Esophagus muscularis mucosa (tissue), 4 donors: ENCODE measurements at places on chromosomes 12 and 14.

DNA sequence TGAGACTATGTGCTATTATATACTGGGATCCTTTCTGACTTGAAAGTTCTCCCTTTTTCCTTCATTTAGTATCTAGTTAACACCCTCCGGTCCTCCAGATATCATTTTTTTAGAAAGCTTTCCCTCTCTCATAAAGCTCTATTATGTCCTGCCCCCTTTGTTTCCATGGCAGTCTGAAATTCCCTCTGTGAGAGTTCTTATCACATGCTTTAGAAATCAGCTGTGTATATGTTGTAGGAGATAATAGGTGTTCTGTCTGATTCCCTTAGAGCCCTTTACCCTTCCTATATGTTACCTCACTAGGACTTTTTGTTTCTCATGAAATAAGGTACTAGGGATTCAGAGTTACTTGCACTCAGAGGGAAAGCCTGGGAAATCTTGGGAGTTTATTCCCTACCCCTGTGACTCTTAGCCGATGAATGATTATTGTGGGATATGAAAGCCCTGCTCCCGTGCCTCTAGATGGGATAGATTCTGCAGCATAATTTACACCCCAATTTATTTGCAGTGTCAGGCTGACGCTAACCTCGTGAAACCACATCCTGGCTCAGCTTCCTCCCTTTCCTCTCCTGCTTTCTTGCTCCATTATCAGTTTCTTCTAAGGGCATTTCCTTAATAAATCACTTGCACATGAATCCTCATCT is 448.4 kb downstream of the MDGA2 start:
- DNase-seq, result no peak

DNA sequence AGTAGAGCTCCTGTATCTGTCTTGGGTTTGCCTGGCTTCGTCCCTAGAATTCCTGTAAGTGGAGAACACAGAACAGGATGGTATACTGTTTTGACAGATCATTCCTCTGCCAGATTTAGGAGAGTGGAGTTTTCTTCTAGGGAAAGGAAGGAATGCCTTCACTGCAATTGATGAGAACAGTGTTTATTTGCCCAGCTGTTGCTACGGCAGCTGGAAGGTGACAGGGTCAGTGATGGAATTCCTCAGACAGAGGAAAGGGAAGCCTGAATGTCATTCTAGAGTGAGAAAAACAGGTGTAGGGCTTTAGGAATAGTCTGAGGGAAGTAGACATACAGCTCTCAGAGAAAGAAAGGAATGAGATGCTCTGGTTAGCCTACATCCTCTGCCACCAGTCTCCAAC is 11.7 kb downstream of the CSRNP2 start:
- DNase-seq, result no peak

- no peak for DNase-seq
These were observed 2.6 kb downstream of the GPR68 start for GRCh38 chr14:91241863-91242262.

DNA sequence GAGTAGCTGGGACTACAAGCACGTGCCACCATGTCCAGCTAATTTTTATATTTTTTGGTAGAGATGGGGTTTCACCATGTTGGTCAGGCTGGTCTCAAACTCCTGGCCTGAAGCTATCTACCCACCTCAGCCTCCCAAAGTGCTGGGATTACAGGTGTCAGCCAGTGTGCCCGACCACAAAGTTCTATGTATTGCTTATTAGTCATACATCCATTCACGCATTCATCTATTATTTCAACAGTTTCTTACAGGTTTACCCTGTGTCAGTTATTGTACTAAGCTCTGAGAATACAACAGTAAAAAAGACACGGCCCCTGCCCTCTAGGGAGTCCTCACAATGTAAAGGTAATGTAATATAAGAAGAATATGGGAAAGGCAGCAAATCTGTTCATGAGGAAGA is 188.9 kb upstream of the BTG1 start:
- DNase-seq, result no peak

GRCh38 chr12:53575502-53576249 is 50.5 kb downstream of the ATF7 start:
- DNase-seq, result no peak

DNA sequence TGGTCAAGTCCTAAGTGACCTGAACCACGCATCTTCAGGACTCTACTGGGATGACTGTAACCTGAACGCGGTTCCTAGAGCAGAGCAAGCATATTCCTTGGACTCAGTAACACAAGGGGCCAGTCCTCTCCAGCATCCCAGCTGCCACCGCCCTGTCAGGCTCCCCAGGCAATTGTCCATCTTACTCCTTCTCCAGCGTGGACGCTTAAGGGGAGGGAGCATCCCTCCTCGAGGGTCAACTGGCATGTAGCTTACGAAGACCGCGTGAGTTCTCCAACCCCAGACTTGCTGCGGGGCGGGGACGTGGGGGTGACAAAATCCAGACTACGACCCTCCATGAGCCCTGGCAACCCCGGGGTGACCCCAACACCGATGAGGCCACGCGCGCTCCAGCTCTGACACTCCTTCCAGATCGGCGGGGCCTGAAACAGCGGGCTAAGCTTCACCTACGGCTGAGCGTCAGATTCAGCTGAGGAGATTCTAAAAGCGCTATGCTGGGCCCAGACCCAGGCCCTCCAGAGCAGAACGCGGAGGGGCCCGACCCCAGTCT is 846 bp upstream of the MTHFD1 start:
- DNase-seq, result no peak

- DNase-seq, result no peak
These were observed 41.9 kb downstream of the PELI2 start for GRCh38 chr14:56160088-56160487.

DNA sequence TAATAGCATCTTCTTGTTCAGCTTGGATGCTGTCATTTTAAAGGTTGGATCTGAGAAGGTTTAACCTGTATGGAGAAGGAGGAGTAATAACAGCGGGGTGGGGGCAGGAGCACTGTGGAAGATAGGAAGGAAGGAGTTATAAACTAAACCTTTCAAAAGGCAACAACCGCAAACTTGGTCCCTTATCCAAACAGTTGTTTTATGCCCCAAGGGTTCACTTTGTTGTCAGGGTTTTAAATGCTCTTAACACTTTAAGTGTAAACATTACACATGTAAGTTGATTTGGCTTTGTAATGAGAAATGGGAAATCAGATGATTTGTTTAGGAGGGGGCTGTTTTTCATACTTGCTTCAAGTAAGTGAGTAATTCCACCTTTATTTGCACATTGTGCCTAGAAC is 3.0 kb downstream of the NPAS3 start:
- no peak for DNase-seq

- DNase-seq, result peak; percentile 98
These were observed 128.0 kb downstream of the RFLNA start for GRCh38 chr12:124422570-124423523.

DNA sequence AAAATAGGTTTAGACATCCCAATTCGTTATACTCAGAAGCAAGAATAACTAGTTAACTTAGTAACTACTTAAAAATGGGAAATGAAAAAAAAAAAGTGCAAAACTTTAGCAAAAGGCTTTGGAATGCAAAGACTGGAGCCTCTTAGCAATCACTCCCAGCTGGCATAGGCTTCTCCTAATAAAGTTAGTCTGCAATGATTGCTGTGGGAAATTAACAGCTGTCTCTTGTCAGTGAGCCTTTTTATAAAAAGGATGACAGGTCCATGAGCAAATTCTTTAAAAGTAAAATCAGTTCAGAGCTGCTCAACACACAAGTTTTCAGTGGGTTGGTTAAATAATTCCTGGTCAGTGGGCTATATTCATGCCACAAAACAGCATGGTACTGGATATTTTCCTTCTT is 7.4 kb upstream of the SYCP3 start:
- no peak for DNase-seq

- no peak for DNase-seq
These were observed 26.8 kb downstream of the AMN start for GRCh38 chr14:102949062-102949800.

GRCh38 chr12:30882706-30883105 is 43.8 kb upstream of the TSPAN11 start:
- no peak for DNase-seq

- no peak for DNase-seq
These were observed 22.2 kb downstream of the A2ML1 start for GRCh38 chr12:8844665-8845064.

- DNase-seq, result no peak
These were observed at the start of gene ATP2B1 for GRCh38 chr12:89708565-89709156. ATP2B1 (minus strand) TSS chr12:89708838; CDS start chr12:89655886, 52,952 bp downstream.

DNA sequence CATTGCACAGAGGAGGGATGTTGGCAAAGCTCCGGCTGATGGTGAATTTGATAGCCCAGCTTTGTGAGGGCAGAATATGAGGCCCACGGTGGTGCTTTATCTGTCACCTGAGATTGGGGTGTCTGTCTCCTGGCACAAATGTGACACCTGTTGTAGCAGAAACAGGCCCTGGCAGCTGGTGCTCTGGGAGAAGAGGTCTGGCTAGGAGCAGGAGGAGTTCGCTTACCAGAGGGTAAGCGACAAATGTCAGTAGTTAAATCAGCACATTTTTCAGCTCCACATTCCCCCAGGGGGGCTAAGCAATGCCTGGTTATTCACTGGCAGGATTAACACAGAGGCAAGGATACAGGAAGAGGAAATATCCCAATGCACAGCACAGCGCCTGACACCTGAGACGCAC is 71.1 kb downstream of the B4GALNT3 start:
- no peak for DNase-seq

DNA sequence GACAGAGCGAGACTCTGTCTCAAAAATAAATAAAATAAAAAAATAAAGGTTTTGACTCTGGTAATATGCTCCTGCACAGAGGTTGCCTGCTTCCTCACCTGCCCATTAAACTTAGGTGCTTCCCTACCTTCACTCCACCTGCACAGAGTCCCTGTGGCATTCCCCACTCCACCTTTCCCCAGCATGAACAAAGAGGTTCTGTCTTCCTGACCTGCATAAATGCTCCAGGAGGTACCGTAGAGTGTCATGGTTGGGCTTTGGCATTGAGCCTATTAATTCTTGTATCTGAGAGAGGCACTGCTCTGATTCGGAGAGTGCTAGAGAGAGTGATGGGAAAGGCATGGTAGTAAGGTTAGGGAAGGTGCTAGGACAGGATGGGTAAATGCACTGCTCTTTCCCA is 6.3 kb downstream of the ARHGAP9 start:
- DNase-seq, result no peak

- DNase-seq, result no peak
These were observed 76.3 kb upstream of the NOS1 start for GRCh38 chr12:117437516-117438255.

DNA sequence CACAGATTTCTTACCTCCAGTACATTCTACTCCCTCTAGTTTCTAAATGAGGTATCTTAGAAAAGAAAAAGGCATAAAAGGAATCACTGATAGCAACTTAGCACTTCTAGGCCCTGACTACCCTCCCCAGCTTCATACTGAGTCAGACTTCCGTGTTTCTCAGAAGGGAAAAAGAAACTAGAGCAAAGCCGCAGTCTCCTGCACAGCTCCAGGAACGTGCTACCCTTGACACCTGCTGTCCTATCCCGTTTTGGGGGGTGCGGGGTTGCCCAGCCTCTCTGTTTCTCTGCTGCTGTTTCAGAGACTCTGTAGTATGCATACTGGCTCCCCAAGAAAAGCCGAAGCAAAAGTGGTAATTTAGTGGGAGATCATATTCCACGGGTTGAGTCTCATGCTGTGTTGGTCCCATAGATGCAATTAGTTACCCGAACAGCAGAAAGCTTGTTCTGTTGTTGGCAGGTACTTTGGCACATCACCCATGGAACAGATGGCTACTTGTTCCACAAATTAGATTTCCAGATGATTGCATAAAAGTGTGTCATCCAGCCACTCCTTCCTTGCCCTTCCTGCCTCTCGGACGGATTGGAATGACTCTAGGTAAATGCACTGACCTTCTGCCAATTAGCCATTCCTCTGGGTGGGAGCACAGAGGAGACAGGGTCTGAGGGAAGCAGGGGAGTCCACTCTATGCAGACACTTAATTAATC is 438.1 kb downstream of the FUT8 start:
- no peak for DNase-seq

DNA sequence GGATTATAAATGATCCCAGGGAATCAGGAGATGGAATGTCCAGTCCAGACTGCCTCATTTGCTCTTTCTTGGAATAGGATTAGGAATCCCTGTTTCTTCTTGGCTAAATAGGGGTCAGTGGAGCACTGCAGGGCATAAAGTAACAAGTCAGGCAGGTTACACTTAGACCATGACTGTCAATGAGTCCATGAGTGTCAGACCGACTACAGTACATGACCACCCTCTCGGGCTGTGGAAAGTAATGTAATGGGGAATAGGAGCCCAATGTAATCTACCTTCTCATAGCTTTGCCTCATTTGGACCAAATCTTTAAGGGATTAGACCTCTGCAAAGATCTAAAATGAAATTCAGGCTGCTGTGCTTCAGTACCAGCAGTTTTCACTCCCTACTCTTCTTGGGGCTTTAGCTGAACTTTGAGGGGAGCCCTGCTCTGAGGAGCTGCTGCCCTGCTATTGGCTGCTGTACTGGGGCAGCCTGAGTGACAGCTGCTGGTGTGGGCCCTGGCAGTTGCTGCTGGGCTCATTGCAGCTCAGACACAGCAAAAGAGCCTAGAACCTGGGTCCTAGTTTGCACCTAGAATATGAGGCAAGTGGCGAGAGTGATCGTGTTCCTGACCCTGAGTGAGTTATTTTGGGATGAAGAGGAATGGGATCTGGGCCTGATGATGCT is 62.2 kb upstream of the OR4E1 start:
- no peak for DNase-seq

DNA sequence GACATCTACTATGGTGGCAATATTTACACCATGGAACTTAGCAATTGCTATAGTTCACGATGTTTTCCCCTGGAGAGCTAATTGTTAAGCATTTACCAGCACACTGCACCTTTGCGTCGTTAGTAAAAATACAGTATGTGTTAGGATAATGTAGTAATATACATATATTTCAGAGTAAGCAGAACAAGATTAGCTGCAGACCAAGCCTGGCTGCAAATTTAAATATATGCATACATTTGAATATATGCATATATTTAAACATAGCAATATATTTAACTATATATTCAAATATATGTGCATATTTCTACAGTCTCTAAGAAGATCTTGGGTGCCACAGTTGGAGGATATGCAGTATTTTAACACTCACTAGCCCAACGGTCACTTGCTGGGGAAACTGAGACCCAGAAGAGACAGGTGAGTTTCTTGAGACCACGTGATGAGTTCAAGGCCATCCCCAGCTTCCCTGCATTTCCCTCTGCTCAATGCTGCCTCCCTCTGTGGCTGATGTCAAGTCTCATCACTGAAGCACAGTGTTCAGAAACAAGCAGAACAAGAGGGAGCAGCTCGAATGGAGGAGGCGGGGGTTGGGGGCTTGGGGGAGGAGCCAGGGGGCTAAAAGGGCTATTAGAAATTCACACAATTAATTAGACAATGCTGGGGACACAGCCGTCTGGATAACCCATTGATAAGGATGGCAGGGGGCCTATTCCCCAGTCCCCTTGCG is 708.0 kb downstream of the MED13L start:
- DNase-seq, result no peak
